ENCODE measurements at places on chromosomes 6 and 20. TPM values are rescaled to one million over a fixed set of nuclear protein-coding genes. Genes with fewer than 3 reads are reported as not detected.
A peak's percentile ranks its signal among the peaks of the same experiment; 100 is the strongest.

GRCh38 chr20:11995805-11996567 is 78.3 kb downstream of the BTBD3 start:
- H3K4me1 ChIP-seq = no peaks in the 10 kb centered on the region
- H3K27me3 ChIP-seq = no peaks in the 10 kb centered on the region
- DNase-seq = no peak
- no peak overlapping the region for H3K27ac ChIP-seq
- no peak overlapping the region for H3K4me3 ChIP-seq

- H3K27ac ChIP-seq = no peak overlapping the region
- no peaks in the 10 kb centered on the region for H3K36me3 ChIP-seq
- no peak overlapping the region for H3K4me3 ChIP-seq
- H3K27me3 ChIP-seq = peaks cover 7% of the 10 kb centered on the region
Measured at GRCh38 chr20:57826666-57827287, 117.0 kb upstream of the PMEPA1 start.

GRCh38 chr6:34906826-34907225 is 17.8 kb downstream of the ANKS1A start:
- H3K4me1 ChIP-seq = peaks cover 23% of the 10 kb centered on the region
- DNase-seq = no peak
- peaks cover 2% of the 10 kb centered on the region for H3K36me3 ChIP-seq
- peaks cover 58% of the 10 kb centered on the region for H3K27me3 ChIP-seq
- no peak overlapping the region for H3K4me3 ChIP-seq

DNA sequence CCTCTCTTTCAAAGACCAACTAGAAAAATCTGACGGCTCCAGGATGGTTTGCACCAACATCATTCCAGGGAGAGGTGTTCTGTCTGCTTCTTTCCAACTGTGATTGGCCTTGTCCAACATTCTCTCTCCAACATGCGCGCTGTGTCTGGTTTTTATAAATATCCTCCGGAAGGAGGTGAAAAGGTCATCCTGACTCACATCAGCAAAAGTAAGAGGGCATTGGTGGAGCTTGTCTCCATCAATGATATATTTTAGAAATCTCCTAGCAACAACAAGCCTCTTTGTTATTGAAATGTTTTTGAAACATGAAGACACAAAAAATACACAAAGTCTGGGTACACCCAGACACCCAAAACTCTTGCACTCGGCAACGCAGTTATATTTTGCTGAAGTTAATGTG is 475.3 kb upstream of the JARID2 start:
- no peaks in the 10 kb centered on the region for H3K4me1 ChIP-seq
- H3K36me3 ChIP-seq = no peaks in the 10 kb centered on the region
- no peak for DNase-seq
- no peak overlapping the region for H3K27ac ChIP-seq

Gene NR2E1
- total RNA-seq = not detected

DNA sequence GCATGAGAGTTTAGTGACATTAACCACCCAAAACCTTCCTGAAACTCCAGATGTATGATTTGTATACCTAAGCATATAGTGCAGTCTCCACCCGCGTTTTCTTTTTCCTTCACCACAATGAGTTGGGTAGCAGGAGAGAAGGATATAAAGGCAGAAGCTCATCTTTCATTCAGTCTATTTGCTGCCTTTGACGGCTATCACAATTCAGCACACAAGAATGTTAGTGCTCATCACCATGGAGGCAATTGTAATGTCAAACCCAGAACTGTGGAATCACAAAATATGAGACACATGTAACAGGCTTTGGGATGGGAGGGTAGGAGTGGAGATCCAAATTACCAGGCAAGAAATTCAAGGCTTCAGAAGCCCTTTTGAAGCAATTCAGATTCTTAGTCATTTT is 17.6 kb downstream of the ZHX3 start:
- H3K4me1 ChIP-seq = no peaks in the 10 kb centered on the region
- no peaks in the 10 kb centered on the region for H3K36me3 ChIP-seq
- no peak overlapping the region for H3K27ac ChIP-seq
- no peak for DNase-seq

GRCh38 chr6:29232725-29233124 is 62.0 kb downstream of the OR2J2 start:
- no peaks in the 10 kb centered on the region for H3K36me3 ChIP-seq
- H3K4me3 ChIP-seq = no peak overlapping the region
- no peaks in the 10 kb centered on the region for H3K4me1 ChIP-seq
- no peak for DNase-seq
- peaks cover 17% of the 10 kb centered on the region for H3K27me3 ChIP-seq
- H3K27ac ChIP-seq = no peak overlapping the region

GRCh38 chr20:47428851-47429336 is 72.4 kb upstream of the ZMYND8 start:
- peaks cover 11% of the 10 kb centered on the region for H3K36me3 ChIP-seq
- no peak overlapping the region for H3K27ac ChIP-seq
- DNase-seq = no peak
- no peak overlapping the region for H3K4me3 ChIP-seq
- H3K4me1 ChIP-seq = peaks cover under 1% of the 10 kb centered on the region

- H3K4me3 ChIP-seq = no peak overlapping the region
- DNase-seq = no peak
- H3K36me3 ChIP-seq = peaks cover 73% of the 10 kb centered on the region
- H3K4me1 ChIP-seq = no peaks in the 10 kb centered on the region
- no peak overlapping the region for H3K27ac ChIP-seq
- no peaks in the 10 kb centered on the region for H3K27me3 ChIP-seq
Measured at GRCh38 chr6:135481783-135482369, 15.7 kb downstream of the AHI1 start.

Gene OR2H2
- total RNA-seq = not detected

DNA sequence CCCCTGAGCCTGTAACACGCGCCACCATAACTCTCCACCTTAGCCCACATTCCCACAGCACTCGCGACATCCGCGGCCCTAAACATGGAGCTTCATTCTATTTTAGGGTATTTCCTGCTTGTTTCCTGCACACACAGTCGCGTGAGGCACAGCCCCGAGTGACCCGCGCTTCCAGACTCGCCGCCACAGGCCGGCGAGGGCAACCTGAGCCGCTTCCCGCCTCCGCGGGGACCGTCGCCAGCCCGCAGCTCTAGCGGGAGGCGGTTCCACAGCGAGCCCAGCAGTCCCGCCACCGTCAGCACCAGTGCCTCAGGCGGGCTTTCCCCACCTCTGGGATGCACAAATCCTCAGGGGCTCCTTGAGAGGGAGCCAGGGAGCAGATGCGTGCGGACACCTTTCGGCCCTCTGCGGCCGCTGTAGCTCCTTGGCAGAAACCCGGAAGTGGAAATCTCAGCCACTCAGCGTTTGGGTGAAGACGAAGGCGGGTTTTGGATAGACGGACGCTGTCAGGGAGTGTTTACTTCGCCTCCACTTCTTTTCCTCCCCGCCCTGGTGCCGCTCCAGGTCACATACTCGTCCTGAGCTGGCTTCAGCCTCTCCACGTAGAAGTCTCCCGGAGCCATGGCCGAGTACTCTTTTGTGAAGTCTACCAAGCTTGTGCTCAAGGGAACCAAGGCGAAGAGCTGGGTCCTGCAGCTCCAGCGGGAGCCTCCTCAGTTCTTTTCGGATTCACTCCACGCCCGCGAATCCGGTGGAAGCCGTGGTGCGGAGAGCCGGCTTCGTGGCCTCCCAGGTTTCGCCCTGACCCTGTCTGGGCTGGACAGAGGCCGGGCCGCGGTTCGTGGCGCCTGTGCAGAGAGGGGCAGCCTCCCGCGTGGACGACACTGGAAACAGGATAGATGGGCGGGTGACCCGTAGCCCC is 2177.4 kb upstream of the DEFB115 start:
- peak overlapping the region; percentile 69 for H3K4me3 ChIP-seq
- H3K27me3 ChIP-seq = no peaks in the 10 kb centered on the region
- H3K27ac ChIP-seq = peak overlapping the region; percentile 58
- H3K36me3 ChIP-seq = no peaks in the 10 kb centered on the region

GRCh38 chr6:168247443-168248147 is 72.0 kb downstream of the DACT2 start:
- no peak for DNase-seq
- H3K27me3 ChIP-seq = no peaks in the 10 kb centered on the region
- H3K36me3 ChIP-seq = no peaks in the 10 kb centered on the region

DNA sequence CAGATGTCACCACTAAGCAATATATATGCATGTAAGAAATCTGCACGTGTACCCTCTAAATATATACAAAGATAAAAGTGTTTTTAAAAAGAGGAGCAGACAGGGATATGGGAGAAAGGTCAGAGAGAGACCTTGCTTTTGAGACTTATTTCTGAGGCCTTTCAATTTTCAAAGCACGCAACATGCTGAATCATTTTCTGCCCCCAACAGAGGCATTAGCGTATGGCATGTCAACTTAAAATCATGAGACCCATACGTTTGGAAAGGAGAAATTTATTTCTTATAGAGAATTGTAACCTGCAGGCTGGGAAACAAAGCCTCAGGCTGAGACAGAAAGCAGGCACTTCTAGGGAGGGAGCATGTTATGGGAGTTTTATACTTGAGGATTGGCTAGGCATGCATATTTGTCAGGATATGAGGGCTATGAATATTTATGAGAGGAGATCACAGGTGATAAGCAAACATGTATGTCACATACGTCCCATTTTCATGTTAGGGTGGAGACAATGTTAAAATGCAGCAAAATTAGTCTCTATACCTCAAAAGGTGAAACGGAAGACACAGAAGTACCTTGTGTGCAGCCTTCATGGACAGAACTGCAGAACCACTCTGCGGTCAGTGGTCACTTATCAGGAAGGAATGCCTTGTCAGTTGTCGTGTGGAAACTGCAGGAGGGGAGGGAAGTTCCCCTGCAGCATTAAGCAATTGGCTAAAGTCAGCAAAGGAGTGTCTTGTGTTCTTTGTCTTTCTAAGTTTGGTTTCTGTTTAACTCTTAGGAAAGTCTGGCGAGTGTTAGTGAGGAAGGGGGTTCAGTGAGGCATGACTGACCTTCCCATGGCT is 6.3 kb upstream of the GABRR2 start:
- no peaks in the 10 kb centered on the region for H3K4me1 ChIP-seq
- no peak overlapping the region for H3K4me3 ChIP-seq
- peaks cover 14% of the 10 kb centered on the region for H3K36me3 ChIP-seq
- H3K27me3 ChIP-seq = no peaks in the 10 kb centered on the region
- DNase-seq = no peak

GRCh38 chr20:37464611-37465010 is 56.4 kb upstream of the NNAT start:
- no peak overlapping the region for H3K4me3 ChIP-seq
- H3K27ac ChIP-seq = no peak overlapping the region
- H3K4me1 ChIP-seq = no peaks in the 10 kb centered on the region
- no peaks in the 10 kb centered on the region for H3K36me3 ChIP-seq

DNA sequence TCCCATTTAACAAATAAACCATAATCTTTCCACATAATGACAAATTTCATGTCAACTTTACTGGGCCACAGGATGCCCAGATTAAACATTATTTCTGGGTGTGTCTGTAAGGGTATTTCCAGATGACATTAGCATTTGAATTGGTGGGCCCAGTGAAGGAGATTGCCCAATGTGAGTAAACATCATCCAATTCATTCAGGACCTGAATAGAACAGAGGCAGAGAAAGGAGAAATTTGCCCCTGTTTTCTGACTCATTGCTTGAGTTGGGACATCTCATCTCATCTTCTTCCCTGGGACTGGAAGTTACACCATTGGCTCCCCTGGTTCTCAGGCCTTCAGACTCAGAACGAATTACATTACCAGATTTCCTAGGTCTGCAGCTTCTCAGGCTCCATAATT is 142.9 kb downstream of the TPBG start:
- H3K27ac ChIP-seq = no peak overlapping the region
- peaks cover 3% of the 10 kb centered on the region for H3K4me1 ChIP-seq
- DNase-seq = no peak
- no peaks in the 10 kb centered on the region for H3K36me3 ChIP-seq
- H3K4me3 ChIP-seq = no peak overlapping the region

Gene HLA-DRB5
- total RNA-seq = 2.9 TPM

Gene HACE1
- total RNA-seq = 22.0 TPM

Gene ELOVL4
- 1.6 TPM for total RNA-seq

Gene BEND6
- total RNA-seq = not detected

Gene TNF
- total RNA-seq = 58.8 TPM

- H3K36me3 ChIP-seq = no peaks in the 10 kb centered on the region
- peak overlapping the region; percentile 71 for H3K4me3 ChIP-seq
- H3K4me1 ChIP-seq = peaks cover 33% of the 10 kb centered on the region
- peak overlapping the region; percentile 66 for H3K27ac ChIP-seq
Measured at GRCh38 chr6:71287926-71288227, 734 bp upstream of the OGFRL1 start.

GRCh38 chr6:40417031-40417430 is 170.1 kb downstream of the LRFN2 start:
- no peak for DNase-seq
- peaks cover 7% of the 10 kb centered on the region for H3K27me3 ChIP-seq
- no peak overlapping the region for H3K27ac ChIP-seq

- peaks cover 11% of the 10 kb centered on the region for H3K27me3 ChIP-seq
- no peak for DNase-seq
- no peaks in the 10 kb centered on the region for H3K4me1 ChIP-seq
- no peak overlapping the region for H3K27ac ChIP-seq
- H3K36me3 ChIP-seq = no peaks in the 10 kb centered on the region
Measured at GRCh38 chr20:34984756-34985261, 29.1 kb downstream of the MYH7B start.

DNA sequence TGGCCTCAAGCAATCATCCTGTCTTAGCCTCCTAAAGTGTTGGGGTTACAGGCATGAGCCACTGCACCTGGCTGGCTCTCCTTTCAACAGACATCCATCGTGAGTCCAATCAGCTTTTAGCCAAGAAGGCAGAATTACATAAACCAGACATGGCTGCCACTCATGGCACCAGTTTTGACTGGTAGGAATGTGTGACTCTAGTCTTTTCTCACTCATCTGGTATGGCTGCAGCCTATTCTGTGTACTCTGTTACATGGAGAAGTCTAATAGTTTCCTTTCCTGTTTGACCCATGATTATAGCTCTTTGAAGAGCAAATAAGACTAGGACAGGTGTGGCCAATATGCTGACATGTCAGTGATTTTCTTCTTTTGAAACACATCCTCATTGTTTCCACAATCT is 27.0 kb upstream of the RNF144B start:
- DNase-seq = no peak
- no peak overlapping the region for H3K27ac ChIP-seq
- H3K36me3 ChIP-seq = no peaks in the 10 kb centered on the region
- peaks cover 30% of the 10 kb centered on the region for H3K27me3 ChIP-seq
